Osteocyte (in vitro differentiated cells): ENCODE measurements at places on chromosomes 16 and 17. TPM values are rescaled to one million over a fixed set of nuclear protein-coding genes. Genes with fewer than 3 reads are reported as not detected.
A peak's percentile ranks its signal among the peaks of the same experiment; 100 is the strongest.

The KRTAP4-1 gene
- total RNA-seq = not detected in 2 replicates

The EPOP gene
- total RNA-seq = 1.0 TPM in 2 replicates

The ASGR1 gene
- total RNA-seq = 1.6 and 2.4 TPM in 2 replicates

The ALOXE3 gene
- total RNA-seq = not detected in 2 replicates

The UTS2R gene
- total RNA-seq = not detected in 2 replicates

The KRTAP4-5 gene
- total RNA-seq = not detected in 2 replicates

The KDM6B gene
- total RNA-seq = 52.9 and 53.7 TPM in 2 replicates

The HAP1 gene
- 0.11 and 0.24 TPM in 2 replicates for total RNA-seq

The PIEZO1 gene
- 165 and 174 TPM in 2 replicates for total RNA-seq

The ARL5C gene
- not detected in 2 replicates for total RNA-seq

The GGT6 gene
- not detected in 2 replicates for total RNA-seq

The USP43 gene
- total RNA-seq = 3.8 TPM in 2 replicates

The AANAT gene
- total RNA-seq = not detected in 2 replicates

The MT2A gene
- total RNA-seq = 384 and 419 TPM in 2 replicates

The TEX14 gene
- total RNA-seq = 0.13 and 0.27 TPM in 2 replicates

The ACSM2A gene
- total RNA-seq = not detected in 2 replicates

The HS3ST3A1 gene
- 7.5 and 9.3 TPM in 2 replicates for total RNA-seq

GRCh38 chr16:886084-886543 lies 84.7 kb downstream of the LMF1 start:
- H3K4me1 ChIP-seq = no peaks in the 10 kb centered on the region
- no peak overlapping the region for H3K4me3 ChIP-seq
- peaks cover 3% of the 10 kb centered on the region for H3K36me3 ChIP-seq
- H3K27ac ChIP-seq = no peak overlapping the region

DNA sequence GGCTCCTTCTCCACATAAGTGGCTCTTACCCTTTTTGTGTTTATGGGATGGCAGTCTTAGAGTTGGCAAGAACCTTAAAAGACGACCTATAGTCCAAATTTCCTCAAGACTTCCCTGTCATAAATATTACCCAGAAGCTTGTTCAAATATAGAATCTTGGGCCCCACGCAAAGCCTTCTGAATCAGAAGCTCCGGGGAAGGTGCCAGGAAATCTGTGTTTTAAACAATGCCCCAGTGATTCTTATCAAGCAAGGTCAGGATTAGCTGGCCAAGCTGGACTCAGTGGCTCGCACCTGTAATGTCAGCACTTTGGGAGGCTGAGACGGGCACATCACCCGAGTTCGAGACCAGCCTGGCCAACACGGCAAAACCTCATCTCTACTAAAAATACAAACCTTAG lies 85.7 kb downstream of the TIMM22 start:
- no peak overlapping the region for H3K27ac ChIP-seq
- H3K4me3 ChIP-seq = no peak overlapping the region
- H3K4me1 ChIP-seq = peaks cover 16% of the 10 kb centered on the region
- H3K36me3 ChIP-seq = peaks cover 12% of the 10 kb centered on the region
- no peak for DNase-seq
- no peaks in the 10 kb centered on the region for H3K27me3 ChIP-seq

DNA sequence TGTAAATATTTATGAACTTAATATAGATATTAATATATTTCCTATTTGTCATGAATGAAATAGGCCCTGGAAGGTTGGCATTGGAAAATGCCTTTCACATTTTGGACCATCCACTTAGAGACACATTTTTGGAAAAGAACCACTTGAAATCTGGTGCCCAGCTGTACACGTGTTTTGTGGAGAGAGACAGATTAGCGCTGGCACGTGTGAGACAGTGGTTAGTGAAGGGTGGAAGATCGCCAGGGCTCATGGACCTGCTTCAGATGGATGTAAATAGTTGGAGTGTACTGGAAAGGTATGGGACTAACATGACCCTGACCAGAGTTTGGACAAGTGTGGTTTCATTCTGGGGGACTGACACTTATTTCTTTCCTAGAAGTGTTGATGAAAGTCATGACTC lies 222.9 kb downstream of the PRKCA start:
- H3K36me3 ChIP-seq = no peaks in the 10 kb centered on the region
- H3K27ac ChIP-seq = no peak overlapping the region
- H3K4me1 ChIP-seq = peaks cover 44% of the 10 kb centered on the region

DNA sequence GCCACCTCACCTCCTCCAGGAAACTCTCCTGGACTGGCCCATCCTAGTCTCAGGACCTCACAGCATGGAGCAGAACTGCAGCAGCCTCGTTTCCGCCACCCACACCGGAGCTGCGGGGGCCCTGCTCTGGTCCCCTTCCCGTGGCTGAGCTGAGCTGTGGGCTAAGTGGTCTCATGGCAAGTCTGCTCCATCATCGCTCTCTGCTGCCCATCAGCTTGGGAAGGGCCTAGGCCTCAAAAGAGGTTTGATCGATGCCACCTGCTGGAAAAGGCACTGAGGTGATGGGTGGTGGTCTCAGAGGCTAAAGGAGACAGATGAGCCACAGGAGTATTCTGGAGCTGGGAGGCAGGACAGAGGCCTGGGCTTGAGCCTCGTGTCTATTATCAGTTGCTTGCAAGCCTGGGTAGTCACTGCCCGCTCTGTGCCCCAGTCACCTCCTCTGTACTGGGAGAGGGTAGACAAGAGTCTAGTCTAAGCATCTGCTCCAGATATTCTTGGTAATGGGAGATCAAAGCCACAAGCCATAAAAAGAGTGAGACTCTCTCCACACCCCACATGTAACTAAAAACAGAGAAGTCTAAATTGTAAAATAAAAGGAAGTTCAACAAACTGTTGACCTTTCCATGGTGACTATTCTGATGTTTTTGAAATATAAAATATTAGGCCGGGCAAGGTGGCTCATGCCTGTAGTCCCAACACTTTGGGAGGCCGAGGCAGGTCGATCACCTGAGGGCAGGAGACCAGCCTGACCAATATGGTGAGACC lies 1.6 kb downstream of the ITGAE start:
- H3K4me3 ChIP-seq = no peak overlapping the region
- no peak for DNase-seq
- peaks cover 13% of the 10 kb centered on the region for H3K4me1 ChIP-seq

DNA sequence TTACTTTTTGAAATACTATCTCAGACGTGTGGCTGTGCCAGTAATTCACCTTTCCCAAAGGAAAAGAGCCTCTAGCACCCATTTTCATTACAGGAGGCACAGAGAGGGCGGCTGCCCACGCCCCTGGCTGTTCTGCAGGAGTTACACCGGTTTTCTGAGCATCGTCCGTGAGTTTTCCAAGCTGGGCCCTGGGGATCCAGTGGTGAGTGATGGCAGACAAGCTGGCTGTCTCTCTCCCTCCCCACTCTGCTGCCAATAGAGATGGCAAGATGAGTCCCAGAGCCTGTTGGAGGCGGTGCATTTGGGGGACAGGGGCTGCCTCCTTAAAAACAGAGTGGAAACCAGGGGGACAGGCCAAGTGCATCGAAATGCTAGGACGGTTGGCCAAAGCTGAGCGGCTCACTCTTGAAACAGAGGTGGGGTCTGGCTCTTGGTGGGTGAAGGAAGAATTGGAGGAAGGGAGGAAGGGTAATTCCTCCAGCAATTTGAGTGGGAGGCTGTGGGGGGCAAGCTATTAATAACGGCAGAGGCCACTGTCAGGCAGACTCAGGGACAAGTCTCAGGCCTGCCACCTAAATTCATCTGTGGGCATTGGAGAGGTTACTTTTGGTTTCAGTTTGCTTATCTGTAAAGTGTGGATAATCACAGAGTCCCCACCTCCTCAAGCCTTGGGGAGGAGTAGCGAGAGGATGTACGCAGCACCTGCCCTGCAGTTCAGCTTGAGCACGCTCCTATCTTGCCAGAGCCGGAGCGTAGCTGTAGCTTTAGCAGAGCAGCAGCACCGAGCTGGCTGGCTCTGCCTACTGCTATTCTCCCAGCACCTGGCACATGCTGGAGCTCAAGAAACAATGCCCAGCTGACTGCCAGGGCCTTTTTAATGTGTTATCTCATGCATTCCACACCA lies 7.5 kb upstream of the NOS2 start:
- H3K36me3 ChIP-seq = no peaks in the 10 kb centered on the region
- no peak overlapping the region for H3K27ac ChIP-seq
- peaks cover 7% of the 10 kb centered on the region for H3K4me1 ChIP-seq
- no peak overlapping the region for H3K4me3 ChIP-seq

GRCh38 chr16:58230259-58230658 lies 32.4 kb upstream of the CSNK2A2 start:
- peaks cover 51% of the 10 kb centered on the region for H3K27me3 ChIP-seq
- no peak overlapping the region for H3K4me3 ChIP-seq
- DNase-seq = no peak
- no peak overlapping the region for H3K27ac ChIP-seq
- no peaks in the 10 kb centered on the region for H3K36me3 ChIP-seq

- H3K27ac ChIP-seq = no peak overlapping the region
- H3K36me3 ChIP-seq = peaks cover 6% of the 10 kb centered on the region
- H3K27me3 ChIP-seq = no peaks in the 10 kb centered on the region
- H3K4me3 ChIP-seq = no peak overlapping the region
- H3K4me1 ChIP-seq = peaks cover 6% of the 10 kb centered on the region
- DNase-seq = no peak
These were observed 44.3 kb downstream of the ADCY9 start for GRCh38 chr16:4071686-4072561.

GRCh38 chr17:65185668-65186382 lies 48.7 kb downstream of the RGS9 start:
- no peak for DNase-seq
- no peak overlapping the region for H3K27ac ChIP-seq
- no peak overlapping the region for H3K4me3 ChIP-seq

- DNase-seq = no peak
- no peak overlapping the region for H3K4me3 ChIP-seq
- no peaks in the 10 kb centered on the region for H3K4me1 ChIP-seq
- H3K27me3 ChIP-seq = peaks cover 35% of the 10 kb centered on the region
- H3K36me3 ChIP-seq = no peaks in the 10 kb centered on the region
- no peak overlapping the region for H3K27ac ChIP-seq
These were observed 15.3 kb upstream of the PSMD7 start for GRCh38 chr16:74281300-74281699.

DNA sequence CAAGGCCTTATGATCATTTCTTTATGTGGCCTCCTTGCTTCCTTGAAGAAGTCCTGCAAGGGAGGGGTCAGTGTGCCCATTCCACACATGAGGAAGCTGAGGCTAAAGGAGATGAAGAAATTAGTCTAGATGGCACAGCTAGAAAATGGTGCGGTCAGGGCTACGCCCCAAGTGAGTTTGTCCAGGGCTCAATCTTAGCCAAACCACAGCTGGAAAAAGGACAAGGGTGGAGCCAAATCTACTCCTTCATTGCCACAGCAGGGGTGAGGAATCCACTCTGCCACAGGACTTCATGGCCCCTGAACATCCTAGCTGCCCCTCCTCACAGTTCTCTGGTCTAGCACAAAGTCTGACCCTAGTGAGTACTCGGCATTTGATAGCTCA lies 16.2 kb downstream of the BEAN1 start:
- H3K4me3 ChIP-seq = no peak overlapping the region
- H3K27ac ChIP-seq = no peak overlapping the region
- H3K27me3 ChIP-seq = peaks cover 59% of the 10 kb centered on the region
- DNase-seq = no peak

DNA sequence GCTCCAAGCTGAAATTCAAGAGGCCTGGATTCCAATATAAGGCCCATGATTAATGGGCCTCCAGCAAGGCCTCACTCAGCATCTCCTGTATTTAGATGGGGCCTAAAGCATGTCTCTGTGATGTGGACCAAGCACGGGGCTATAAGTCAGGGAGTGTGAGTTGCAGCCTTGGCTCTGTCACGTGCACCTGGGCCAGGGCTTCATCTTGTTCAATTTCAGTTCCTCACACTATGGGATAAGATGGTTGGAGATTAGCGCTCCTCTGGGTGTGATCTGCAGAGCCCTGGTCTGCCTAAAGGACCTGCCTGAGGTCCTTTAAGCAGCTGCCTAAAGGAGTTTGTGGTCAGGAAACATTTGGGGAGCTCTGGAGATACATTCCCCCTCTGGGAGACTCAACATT lies 25.2 kb downstream of the KLHL36 start:
- no peak for DNase-seq
- peaks cover 4% of the 10 kb centered on the region for H3K27me3 ChIP-seq
- H3K27ac ChIP-seq = no peak overlapping the region
- H3K4me1 ChIP-seq = peaks cover 3% of the 10 kb centered on the region
- H3K4me3 ChIP-seq = no peak overlapping the region

DNA sequence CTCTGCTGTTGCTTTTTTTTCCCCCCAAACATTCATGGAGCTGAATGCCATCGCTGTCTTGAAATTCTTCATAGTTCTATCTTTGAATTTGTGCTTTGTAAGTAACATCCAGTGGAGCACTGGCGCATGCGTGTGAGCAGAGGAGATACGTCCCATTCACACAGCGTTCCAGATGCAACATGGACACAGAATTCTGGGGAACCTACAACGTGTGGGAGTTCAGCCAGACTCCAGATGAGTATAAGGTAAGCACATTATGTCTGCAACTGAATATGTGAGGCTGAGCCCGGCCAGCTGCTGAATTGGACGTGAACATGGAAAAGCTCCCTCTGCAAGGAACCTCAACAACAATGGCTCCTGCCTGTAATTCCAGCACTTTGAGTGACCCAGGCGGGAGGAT lies 4.3 kb upstream of the ATP1B2 start:
- peaks cover 42% of the 10 kb centered on the region for H3K27me3 ChIP-seq
- H3K4me1 ChIP-seq = peaks cover 13% of the 10 kb centered on the region
- H3K36me3 ChIP-seq = no peaks in the 10 kb centered on the region
- no peak overlapping the region for H3K27ac ChIP-seq
- no peak for DNase-seq

DNA sequence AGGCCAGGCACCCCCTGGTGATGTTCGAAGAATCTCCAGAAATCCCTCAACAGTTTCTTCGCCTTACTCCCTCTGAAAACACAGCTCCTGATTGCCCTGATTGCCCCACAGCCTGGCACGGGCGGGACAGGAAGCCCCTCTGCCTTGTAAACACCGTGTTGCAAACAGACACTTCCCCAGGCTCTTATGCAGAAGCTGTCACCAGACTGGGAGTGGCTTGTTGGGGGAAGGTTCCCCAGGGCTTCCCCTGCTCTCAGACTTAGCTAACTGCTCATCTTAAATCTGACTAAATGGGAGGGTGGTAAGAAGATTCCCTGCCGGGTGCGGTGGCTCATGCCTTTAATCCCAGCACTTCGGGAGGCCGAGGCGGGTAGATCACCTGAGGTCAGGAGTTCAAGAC lies 11.2 kb downstream of the PIK3R5 start:
- H3K4me3 ChIP-seq = no peak overlapping the region
- peak; percentile 65 for DNase-seq
- H3K4me1 ChIP-seq = no peaks in the 10 kb centered on the region
- no peak overlapping the region for H3K27ac ChIP-seq

DNA sequence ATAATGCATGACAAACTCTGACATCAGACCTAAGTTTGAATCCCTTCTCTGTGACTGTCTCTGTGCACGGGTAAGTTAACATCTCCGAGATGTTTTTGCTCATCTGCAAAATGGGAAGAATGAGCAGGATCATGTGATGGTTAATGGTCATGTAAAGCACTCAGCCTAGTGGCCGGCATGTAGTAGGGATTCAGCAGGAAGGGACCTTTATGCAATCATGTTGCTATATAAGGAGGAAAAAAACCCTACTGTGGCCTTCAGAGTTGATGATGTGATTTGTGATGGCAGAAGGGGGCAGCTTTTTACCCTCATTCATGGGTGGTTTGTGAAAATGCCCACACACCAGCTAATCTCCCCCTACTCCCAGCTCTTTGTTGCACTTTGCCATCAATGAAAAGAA lies 24.1 kb downstream of the CLEC16A start:
- DNase-seq = no peak
- no peak overlapping the region for H3K27ac ChIP-seq
- peaks cover 21% of the 10 kb centered on the region for H3K36me3 ChIP-seq
- H3K27me3 ChIP-seq = no peaks in the 10 kb centered on the region
